Aorta (tissue), 5 donors: ENCODE measurements at places on chromosomes 7 and 10.

GRCh38 chr7:148664324-148664723 is 34.4 kb upstream of the CUL1 start:
- no peak overlapping the region for H3K4me3 ChIP-seq
- H3K27ac ChIP-seq, result no peak overlapping the region
- peaks cover 5% of the 10 kb centered on the region for H3K4me1 ChIP-seq
- no peaks in the 10 kb centered on the region for H3K36me3 ChIP-seq

DNA sequence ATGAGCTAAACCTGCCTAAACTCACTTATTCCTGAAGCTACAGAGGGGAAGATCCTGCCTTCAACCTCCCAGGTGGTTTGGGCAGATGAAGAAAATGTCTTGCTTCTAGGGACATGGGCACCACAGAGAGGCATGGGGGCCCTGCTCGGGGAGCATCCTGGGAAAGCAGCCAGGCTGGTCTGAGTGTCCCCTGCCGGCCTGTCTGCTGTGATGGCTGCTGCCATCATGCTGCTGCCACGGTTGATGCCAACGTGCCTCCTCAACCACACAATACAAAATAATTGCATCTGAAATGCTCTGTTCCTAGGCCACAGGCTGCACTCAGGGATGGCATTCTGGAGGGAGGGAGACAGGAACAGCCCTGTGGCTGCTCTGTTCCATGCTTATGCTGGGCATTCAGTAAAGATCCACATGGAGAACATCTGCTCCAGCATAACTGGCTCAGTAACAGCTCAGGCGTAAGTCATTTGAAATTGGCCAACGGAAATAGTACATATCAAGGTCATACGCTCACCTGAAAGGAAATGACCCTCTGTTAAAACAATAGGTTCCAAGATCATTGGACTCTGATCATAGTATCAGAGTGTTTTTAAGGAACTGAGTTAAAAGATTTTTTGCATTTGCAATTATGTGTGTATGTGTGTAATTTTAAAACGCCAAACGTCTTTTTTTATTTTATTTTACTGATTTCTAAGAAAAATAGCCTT is 299.0 kb downstream of the TNS3 start:
- no peaks in the 10 kb centered on the region for H3K27me3 ChIP-seq
- H3K36me3 ChIP-seq, result peaks cover 14% of the 10 kb centered on the region
- DNase-seq, result no peak
- no peak overlapping the region for H3K4me3 ChIP-seq
- H3K27ac ChIP-seq, result no peak overlapping the region

DNA sequence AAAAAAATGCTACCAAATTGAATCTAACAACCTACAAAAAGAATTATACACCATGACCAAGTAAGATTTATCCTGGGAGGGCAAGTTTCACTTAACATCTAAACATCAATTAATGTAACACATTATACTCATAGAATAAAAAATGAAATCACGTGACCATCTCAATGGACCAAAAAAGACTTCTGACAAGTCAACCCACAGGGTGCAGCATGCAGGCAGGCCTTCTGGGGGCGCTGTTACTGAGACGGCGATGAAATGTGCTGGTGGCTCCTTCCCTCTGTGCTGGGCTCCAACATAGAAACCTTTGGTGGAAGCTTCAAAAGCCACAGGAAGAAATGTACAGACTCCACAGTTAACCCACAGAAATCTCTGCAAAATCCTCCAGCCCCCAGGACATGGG is 103.1 kb downstream of the INHBA start:
- no peak overlapping the region for H3K4me3 ChIP-seq
- no peaks in the 10 kb centered on the region for H3K36me3 ChIP-seq
- no peaks in the 10 kb centered on the region for H3K27me3 ChIP-seq
- H3K27ac ChIP-seq, result no peak overlapping the region
- H3K4me1 ChIP-seq, result no peaks in the 10 kb centered on the region

DNA sequence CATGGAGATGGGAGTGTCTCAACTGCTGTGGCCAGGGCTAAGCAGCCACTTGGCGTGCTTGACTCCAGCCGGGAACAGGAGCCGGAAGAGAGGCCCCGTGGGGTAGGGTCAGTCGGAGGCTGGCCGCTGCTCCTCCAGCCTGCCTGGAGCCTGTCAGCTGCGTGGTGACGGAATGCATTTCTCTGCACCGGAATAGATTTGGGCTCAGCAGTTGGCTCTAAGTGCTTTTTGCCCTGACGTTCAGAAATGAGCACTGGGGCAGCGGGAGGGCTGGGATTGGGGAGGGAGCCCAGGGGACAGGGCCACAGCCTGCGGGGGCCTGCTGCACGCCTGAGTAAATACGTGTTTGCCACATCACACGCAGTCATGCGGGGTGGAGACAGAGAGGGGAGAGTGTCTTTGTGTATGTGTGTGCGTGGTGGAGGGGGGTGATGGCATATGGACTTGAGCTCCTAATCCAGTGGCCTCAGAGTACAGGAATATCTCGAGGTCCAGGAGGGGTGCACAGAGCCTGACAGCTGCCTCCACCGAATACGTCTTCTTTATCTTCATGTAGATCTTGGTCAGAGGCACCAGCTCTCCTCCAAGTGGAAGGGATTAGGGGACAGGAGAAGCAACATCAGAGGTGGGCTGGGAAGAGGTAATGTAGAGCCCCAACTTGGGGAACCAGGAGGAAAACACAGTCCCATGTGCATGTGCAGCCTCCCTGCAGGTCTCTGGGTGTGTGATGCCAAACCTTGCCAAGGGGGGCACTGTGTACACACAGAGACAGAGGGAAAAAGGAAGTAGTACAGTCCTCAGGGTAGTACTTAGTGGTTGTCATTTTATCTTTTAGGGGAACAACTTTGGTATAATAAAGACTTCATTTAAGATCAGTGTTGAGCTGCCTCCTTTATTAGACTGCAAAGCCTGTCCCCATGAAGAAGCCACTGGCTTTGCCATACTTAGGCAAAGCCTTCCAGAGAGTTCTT is 151.4 kb downstream of the CDH23 start:
- no peaks in the 10 kb centered on the region for H3K27me3 ChIP-seq
- no peak for DNase-seq
- H3K4me3 ChIP-seq, result no peak overlapping the region
- no peak overlapping the region for H3K27ac ChIP-seq
- H3K36me3 ChIP-seq, result no peaks in the 10 kb centered on the region

- H3K36me3 ChIP-seq, result no peaks in the 10 kb centered on the region
- no peak overlapping the region for H3K4me3 ChIP-seq
- no peak for DNase-seq
These were observed 76.4 kb downstream of the CTTNBP2 start for GRCh38 chr7:117796889-117797288.

DNA sequence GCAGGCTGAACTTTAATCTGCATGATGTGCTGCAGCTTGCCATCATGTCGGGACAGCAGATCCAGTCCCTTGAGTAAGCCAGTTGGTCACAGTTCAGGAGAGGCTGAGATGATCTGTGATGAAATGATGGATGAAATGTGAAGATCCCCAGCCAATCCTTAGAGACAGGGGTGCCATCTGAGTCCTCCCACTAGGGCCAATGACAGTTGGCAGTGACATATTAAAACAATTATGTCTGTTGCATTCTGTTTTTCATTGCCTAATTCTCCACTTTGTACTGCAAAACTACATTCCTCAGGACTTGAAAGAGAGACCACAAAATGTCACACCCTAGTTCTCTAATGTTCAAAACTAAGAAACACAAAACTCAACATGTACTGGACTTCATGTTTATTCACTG is 66.3 kb upstream of the CAV2 start:
- DNase-seq, result no peak
- H3K27me3 ChIP-seq, result no peaks in the 10 kb centered on the region
- no peaks in the 10 kb centered on the region for H3K36me3 ChIP-seq
- no peaks in the 10 kb centered on the region for H3K4me1 ChIP-seq
- no peak overlapping the region for H3K27ac ChIP-seq
- H3K4me3 ChIP-seq, result no peak overlapping the region

DNA sequence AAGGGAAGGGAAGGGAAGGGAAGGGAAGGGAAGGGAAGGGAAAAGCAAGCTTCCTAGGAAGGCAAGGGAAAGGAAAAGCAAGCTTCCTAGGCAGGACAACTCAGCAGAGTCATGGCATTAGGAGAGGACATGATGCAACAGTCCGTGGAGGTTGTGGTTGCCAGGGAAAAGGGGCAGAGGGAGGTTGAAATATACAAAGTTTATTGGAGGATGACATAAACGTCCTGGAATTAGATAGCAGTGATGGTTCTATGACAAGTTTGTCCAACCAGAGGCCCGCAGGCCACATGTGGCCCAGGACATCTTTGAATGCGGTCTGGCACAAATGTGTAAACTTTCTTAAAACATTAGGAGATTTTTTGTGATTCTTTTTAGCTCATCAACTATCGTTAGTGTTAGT is 59.8 kb upstream of the OPN4 start:
- no peak overlapping the region for H3K4me3 ChIP-seq
- no peaks in the 10 kb centered on the region for H3K36me3 ChIP-seq
- no peaks in the 10 kb centered on the region for H3K4me1 ChIP-seq
- no peak overlapping the region for H3K27ac ChIP-seq
- no peaks in the 10 kb centered on the region for H3K27me3 ChIP-seq
- no peak for DNase-seq

GRCh38 chr10:96814264-96814663 is 17.8 kb upstream of the LCOR start:
- DNase-seq, result no peak
- H3K27ac ChIP-seq, result no peak overlapping the region
- H3K27me3 ChIP-seq, result no peaks in the 10 kb centered on the region
- H3K36me3 ChIP-seq, result no peaks in the 10 kb centered on the region
- no peaks in the 10 kb centered on the region for H3K4me1 ChIP-seq

- no peaks in the 10 kb centered on the region for H3K27me3 ChIP-seq
- H3K4me3 ChIP-seq, result peak overlapping the region; percentile 68
- no peaks in the 10 kb centered on the region for H3K36me3 ChIP-seq
These were observed 603 bp upstream of the TWIST1 start for GRCh38 chr7:19117870-19118608.

DNA sequence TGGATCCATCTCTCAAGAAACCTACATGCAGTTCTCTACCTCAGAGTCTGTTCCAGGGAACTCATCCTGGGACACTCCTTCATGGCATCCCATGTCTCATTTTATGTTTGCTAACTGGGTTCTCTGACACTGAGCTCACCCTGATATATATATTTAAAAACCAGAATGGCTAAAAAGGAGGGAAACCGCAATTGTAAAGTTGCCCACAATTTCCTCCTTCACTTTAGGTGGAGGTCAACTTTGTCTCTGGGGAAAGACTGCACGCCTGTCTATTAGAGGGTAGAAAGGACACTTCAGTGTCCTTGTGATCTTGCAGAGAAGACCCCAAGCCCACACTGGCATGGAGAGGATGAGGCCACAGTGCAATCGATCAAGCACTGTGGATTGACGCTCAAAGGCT is 131.7 kb downstream of the TEX36 start:
- H3K27ac ChIP-seq, result no peak overlapping the region
- H3K27me3 ChIP-seq, result peaks cover 5% of the 10 kb centered on the region
- H3K36me3 ChIP-seq, result no peaks in the 10 kb centered on the region
- no peaks in the 10 kb centered on the region for H3K4me1 ChIP-seq
- no peak for DNase-seq
- H3K4me3 ChIP-seq, result no peak overlapping the region

- no peaks in the 10 kb centered on the region for H3K27me3 ChIP-seq
- no peak overlapping the region for H3K27ac ChIP-seq
- no peaks in the 10 kb centered on the region for H3K4me1 ChIP-seq
- peaks cover 8% of the 10 kb centered on the region for H3K36me3 ChIP-seq
- no peak overlapping the region for H3K4me3 ChIP-seq
These were observed 258.8 kb downstream of the CELF2 start for GRCh38 chr10:11276449-11276990.

- no peak for DNase-seq
- no peaks in the 10 kb centered on the region for H3K36me3 ChIP-seq
- no peaks in the 10 kb centered on the region for H3K4me1 ChIP-seq
- no peak overlapping the region for H3K27ac ChIP-seq
- H3K4me3 ChIP-seq, result no peak overlapping the region
These were observed 13.3 kb upstream of the CPXM2 start for GRCh38 chr10:123904834-123905409.

- H3K27ac ChIP-seq, result no peak overlapping the region
- no peak overlapping the region for H3K4me3 ChIP-seq
- no peaks in the 10 kb centered on the region for H3K27me3 ChIP-seq
These were observed 349.8 kb downstream of the TCERG1L start for GRCh38 chr10:130961506-130962239.

GRCh38 chr10:33212061-33212748 is 122.3 kb downstream of the NRP1 start:
- no peaks in the 10 kb centered on the region for H3K36me3 ChIP-seq
- no peak for DNase-seq
- no peaks in the 10 kb centered on the region for H3K27me3 ChIP-seq

DNA sequence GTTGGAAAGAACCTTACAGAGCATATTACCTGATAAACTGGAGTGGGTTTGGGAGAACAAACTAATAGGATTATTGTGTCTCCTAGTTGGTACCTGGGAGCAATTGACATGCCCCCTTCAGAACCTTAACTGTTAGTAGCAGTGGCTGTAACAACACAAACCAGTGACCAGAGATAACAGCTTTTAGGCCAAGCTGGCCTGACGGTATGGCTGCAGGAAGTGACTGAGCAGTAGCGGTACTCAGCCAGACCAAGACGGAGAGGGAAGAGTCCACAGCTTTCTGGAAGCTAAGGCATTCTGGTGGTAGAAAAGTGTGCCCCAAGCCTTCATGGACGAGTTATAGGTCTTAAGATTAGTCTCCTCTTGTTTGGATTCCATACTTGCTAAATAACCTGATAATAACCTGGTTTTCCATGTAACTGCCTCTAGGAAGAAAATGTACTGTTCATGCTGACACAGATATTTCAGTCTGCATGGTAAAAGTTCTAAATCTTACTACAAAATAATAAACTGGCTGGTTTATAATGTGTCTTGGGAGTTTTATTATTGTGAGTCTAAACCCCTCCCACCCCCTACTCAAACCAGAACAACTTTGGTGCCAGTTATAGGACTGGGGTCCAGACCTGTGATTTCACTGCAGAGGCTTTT is 11.3 kb downstream of the NOLC1 start:
- DNase-seq, result no peak
- H3K4me3 ChIP-seq, result no peak overlapping the region
- H3K36me3 ChIP-seq, result peaks cover 3% of the 10 kb centered on the region
- H3K27ac ChIP-seq, result no peak overlapping the region
- H3K4me1 ChIP-seq, result no peaks in the 10 kb centered on the region
- no peaks in the 10 kb centered on the region for H3K27me3 ChIP-seq

GRCh38 chr7:18499407-18500177 is 4.0 kb downstream of the HDAC9 start:
- no peaks in the 10 kb centered on the region for H3K4me1 ChIP-seq
- H3K27ac ChIP-seq, result no peak overlapping the region
- no peaks in the 10 kb centered on the region for H3K36me3 ChIP-seq
- no peaks in the 10 kb centered on the region for H3K27me3 ChIP-seq
- peak; percentile 50 for DNase-seq
- H3K4me3 ChIP-seq, result no peak overlapping the region

DNA sequence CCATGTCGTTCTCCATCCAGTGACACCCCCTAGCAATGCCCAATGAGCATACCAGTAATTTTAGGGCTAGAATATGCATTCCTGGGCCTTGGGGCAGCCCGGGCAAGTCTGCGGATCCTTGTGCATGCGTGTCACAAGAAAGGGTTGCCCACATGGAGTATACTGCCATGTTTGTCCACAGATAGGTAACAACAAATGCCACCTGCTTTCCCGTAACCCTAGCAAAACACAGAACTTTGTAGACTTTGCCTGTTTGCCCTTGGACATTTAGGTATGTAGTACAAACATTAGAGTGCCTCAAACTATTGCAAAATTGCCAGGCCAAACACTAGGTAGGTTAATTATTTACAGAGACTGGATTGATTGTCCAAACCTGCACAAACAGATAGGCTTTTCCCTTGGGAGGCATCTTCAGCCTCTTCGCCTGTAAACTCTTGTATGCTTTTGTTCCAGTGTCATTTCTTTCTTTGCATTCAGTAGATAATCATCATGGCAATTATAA is 117.0 kb downstream of the ADCY1 start:
- no peak overlapping the region for H3K27ac ChIP-seq
- H3K4me1 ChIP-seq, result no peaks in the 10 kb centered on the region
- no peaks in the 10 kb centered on the region for H3K36me3 ChIP-seq
- no peak for DNase-seq
- H3K4me3 ChIP-seq, result no peak overlapping the region
